ENCODE measurements at places on chromosomes 13 and 19.

- DNase-seq, result no peak
Observed at GRCh38 chr13:27927444-27928352, 7.9 kb downstream of the PDX1 start.

GRCh38 chr13:63625869-63626268, 2210.2 kb upstream of the PCDH20 start:
- no peak for DNase-seq

GRCh38 chr13:94353167-94353710, 126.2 kb downstream of the DCT start:
- no peak for DNase-seq

DNA sequence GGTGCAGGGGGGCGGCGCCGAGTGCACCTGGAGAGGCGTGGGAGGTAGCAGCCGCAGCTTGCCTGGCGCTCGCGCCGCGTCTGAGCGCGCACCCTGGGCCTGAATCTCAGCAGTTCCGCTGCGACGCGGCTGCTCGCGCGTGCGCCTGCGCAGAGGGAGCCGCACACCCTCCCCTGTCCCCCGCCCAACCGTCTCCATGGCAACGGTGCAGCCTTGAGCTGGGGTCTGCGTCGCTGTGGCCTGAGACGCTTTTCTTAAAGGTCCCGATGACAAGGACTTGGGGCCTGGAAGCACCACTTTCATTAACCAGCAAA, at the start of gene PNMA8B:
PNMA8B (minus strand) TSS at position 82 of the 314 bp plus-strand sequence. CDS start 402 bp downstream, outside the sequence.
- no peak for DNase-seq

- DNase-seq, result no peak
Observed at GRCh38 chr13:85492283-85492682, 306.9 kb downstream of the SLITRK6 start.

GRCh38 chr19:19548915-19549759, 11.1 kb downstream of the CILP2 start:
- DNase-seq, result no peak

GRCh38 chr19:45172173-45172572, 5.9 kb downstream of the TRAPPC6A start:
- no peak for DNase-seq

DNA sequence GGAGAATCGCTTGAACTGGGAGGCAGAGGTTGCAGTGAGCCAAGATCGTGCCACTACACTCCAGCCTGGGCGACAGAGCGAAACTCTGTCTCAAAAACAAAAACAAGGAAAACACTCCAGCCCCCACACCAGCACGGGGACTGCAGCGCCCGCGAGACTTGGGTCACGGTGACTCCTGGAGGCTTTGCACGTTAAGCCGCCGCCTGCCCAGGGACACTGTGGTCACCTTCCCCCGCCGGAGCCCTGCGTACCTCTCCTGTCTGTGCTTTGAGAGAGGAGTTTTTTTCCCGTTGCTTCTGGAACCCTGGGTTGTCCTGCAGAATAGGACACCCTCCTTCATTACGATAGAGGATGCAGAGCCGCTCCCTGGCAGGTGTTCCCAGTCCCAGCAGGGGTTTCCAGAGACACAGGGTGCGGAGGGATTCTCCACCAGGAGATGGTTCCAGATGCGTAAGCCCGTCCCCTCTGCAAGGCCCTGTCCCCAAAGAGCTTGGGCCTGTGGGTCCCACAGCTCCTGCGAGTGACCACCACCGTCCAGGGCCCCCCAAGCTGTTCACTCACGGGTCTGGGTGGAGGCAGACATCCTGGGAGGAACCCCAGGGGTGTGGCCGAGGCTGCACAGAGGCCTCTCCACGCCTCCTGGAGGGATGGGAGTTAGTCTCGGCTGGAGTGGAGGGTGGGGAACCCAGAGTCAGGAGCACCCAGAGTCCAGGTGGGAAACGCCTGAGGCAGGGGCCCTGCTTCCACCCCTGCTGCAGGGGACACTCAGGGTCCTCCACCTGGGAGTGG, 42.8 kb upstream of the NDUFS7 start:
- DNase-seq, result no peak

DNA sequence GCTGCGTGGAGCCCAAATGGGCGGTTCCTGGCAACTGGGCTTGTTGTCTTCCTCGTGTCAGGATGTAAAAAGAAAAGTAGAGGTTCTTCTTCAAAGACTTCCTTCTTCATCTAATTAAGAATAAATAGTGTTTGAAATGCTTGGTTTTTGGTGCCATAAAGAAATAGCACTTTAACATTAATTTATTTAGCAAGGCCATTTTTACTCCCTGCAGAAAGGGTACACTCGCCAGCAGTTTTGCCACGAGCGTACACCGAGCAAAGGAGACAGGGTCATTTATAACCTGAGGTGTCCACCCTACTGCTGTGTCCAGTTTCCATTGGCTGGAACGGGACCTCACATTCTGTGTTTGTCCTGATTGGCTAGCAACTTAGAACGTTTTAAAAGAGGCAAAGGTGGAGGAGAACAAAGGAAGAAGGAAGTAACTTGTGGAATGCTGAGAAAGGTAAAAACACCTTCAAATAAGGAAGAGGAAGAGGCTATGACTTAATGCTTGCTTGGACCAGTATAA, 21.8 kb upstream of the OR10H1 start:
- no peak for DNase-seq

DNA sequence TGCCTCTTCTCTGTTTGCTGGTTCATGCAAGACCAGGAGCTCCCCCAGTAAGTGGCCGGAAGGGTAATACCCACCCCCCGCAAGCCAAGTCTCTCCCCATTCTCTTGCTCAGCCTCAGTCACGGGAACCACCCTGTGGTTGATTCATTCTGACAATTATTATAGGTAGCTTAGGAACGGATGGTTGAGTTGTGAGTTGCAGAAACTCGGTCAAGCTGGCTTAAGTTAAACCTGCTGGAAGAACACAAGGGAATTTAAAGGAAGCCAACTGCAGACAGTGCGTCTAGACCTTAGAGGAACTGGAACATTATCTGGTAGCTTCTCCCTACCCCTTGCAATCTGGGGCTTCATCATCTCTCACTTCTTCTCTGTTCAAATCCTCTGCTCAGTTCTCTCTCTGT, 8.9 kb downstream of the FPR1 start:
- no peak for DNase-seq

GRCh38 chr13:51714663-51715168, 89.2 kb downstream of the DHRS12 start:
- no peak for DNase-seq

DNA sequence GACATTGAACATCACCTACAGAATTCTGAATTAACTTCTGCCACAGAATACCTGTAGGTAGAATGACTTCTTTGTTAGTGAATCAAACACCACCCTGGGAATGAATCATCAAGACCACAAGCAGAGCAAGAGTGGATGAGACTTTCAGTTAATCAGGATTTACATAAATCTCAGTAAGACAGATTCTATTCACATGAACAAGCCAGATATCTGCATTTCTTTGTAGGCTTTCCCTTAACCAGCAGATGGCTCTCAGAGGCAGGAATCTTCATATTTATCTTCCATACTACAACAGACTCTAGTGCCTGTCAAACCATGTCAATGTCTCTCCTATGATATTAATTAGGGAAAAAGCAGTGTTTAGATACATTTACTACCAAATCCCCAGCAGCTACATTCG, 412.1 kb downstream of the KLF12 start:
- no peak for DNase-seq

GRCh38 chr19:2544576-2545415, 68.9 kb downstream of the GADD45B start:
- peak; percentile 62 for DNase-seq

- no peak for DNase-seq
Observed at GRCh38 chr13:84500016-84500415, 617.7 kb upstream of the SLITRK1 start.

- DNase-seq, result peak; percentile 34
Observed at GRCh38 chr19:28633319-28634018, 579.5 kb downstream of the UQCRFS1 start.
